Sciatic nerve (tissue), 2 donors: ENCODE measurements at places on chromosomes 6 and 20.

GRCh38 chr6:19837511-19838441, 606 bp downstream of the ID4 start:
- peak; percentile 68 for DNase-seq

GRCh38 chr6:15420959-15421438, 175.1 kb downstream of the JARID2 start:
- no peak for DNase-seq

DNA sequence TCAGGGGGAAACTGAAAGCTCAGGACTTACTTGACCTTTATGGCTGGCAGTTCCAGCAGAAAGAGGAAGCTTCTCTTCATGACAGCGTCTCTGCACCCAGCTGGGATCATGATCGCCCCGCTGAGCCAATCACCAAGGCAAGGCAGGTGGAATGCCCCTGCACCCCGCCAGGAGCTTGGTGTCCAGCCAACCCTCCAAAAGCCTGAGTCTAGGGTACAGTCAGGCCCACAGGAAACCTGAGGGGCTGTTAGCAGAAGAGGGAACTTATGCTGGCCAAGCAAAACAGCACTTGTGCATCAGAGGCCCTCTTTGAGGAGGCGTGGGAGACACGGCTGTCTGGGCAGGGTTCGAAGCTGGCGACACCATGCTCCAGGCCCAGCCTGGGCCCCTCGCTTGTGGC, 188.3 kb upstream of the GMDS start:
- DNase-seq: no peak

DNA sequence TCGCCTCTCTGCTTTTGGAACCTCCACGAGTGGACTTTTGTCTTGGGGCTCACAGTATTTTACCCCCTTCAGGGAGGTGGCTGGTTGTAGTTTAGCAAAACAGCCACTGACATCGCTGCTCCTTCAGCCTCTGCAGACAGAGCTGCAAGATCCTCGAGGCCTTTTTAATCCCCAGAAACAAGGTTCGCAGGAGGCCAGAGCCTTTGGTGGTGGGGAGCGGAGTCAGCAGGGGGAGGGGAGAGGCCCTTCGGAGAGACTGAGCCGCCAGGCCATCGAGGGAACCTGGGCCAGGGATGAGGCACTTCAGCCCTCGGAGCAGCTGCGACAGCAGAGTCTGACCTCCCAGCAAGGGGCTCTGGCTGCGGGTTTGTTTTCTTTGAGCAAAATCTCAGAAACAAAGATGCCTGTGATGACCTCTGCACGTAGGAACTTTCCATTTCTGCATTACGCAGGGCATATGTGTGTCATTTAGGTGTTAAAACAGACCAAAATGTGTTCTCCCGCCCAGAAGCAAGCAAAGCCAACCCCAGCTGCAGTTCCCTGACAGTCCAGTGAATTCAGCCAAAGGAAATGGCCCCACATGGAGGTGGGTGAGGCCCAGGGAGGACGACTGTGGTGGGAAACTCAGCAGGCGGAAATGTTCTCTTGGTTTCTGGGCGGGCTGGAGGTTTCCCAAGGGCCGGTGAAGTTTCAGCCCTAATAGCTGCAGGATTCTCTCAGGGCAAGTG, 171.2 kb upstream of the SULF2 start:
- no peak for DNase-seq

DNA sequence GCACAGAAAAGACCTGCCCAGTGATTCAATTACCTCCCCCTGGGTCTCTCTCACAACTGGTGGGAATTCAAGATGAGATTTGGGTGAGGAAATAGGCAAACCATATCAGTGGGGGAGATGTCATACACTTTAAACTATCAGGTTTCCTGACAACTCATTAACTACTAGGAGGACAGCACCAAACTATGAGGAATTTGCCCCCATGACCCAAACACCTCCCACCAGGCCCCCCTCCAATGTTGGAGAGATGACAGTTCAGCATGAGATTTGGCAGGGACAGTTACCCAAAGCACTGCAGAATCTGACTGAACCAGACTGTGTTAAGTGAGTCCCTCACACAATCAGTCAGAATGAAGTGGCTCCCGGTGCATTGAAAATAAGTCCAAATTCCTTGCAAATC, 148.0 kb downstream of the TTLL2 start:
- DNase-seq: no peak

GRCh38 chr20:45503403-45503802, 12.0 kb downstream of the SPINT3 start:
- no peak for DNase-seq

GRCh38 chr20:48951041-48951440, 29.5 kb downstream of the ARFGEF2 start:
- no peak for DNase-seq
